Cardiac fibroblast (primary cell): ENCODE measurements at places on chromosomes 4 and X.

GRCh38 chrX:134776850-134777370 is 118.6 kb upstream of the PLAC1 start:
- no peak for DNase-seq

DNA sequence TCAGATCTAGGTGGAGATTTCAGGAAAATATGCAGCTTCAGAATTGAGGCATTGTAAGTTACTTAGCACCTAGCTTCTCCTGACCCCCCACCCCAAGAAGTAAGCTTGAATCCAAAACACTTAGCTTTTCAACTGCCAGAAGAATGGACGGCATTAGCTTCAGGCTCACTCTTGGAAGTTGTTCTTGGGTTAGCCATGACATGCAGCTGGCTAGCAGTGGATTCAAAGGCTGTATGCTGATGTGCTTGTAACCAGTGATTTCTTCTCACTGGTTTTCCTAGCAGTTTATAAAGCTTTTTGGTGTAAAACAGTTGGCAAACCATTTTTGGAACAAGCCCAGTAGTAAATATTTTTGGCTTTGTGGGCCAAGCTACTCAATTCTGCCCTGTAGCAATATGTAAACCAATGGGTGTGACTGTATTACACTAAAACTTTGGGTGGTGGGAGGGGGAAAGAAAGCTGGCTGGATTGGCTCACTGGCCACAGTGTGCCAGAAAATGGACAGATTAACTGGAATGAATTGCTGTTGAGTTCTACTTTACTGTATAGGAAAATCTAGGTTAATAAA is 85.6 kb downstream of the SHROOM2 start:
- DNase-seq = peak; percentile 46

- DNase-seq = no peak
Measured at GRCh38 chrX:1397001-1397400, 5.1 kb upstream of the SLC25A6 start.

GRCh38 chr4:142567199-142567598 is 278.9 kb downstream of the INPP4B start:
- DNase-seq = no peak

- peak; percentile 76 for DNase-seq
Measured at GRCh38 chrX:134753718-134754008, 95.4 kb upstream of the PLAC1 start.

DNA sequence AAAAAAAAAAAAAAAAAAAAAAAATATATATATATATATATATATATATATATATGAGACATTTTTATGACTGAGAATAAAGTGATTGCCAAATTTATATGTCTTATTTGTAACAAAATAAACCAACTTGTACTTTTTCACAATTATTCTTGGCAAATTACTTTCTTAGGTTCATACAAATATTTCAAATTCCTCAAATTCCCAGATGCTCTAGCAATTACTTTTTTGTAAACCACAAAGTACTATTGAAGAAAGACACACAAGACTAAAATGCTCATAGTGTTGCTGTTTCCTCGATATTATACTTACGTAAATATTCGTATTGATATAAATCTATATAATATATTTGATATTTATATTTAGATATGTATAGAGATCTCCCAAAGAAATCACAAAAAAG is 390.0 kb downstream of the FAT4 start:
- DNase-seq = peak; percentile 80

DNA sequence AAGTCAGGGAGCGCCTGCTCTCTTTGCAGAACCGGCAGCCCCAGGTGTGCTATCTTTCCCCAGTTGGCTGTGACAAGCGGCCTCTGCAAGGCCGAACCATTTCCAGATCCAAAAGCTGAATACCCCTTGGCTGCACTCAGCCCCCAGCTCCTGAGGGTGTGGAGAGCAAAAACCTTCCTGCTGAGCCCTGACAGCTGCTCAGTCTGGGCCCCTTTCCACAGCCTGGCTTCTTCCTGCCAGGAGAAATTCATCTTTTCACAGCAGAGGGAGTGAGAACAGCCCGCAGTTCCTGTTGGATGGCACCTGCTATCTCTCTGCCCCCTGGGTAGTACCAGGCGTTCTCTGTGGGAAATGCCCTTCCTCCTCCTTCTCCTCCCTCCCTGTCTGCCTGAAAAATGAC is 78.4 kb downstream of the DRD5 start:
- no peak for DNase-seq

DNA sequence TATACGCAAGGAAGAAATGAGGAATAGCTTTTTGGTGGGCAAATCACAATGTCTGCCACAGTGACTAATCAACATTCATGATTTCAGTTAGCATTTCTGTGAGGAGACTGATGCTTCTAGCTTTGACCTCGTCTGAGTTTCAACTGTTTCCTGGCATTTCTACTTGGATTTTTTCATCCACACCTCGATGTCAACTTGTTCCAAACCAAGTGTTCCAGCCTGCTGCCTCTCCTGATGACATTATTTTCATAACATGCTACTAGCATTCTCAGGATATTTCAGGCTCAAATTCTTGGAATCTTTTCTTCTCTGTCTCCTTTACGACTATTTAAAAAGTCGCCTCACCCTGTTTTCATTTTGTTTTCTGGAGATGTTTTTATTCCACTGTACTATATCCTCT is 90.3 kb upstream of the TEX13D start:
- DNase-seq = no peak

DNA sequence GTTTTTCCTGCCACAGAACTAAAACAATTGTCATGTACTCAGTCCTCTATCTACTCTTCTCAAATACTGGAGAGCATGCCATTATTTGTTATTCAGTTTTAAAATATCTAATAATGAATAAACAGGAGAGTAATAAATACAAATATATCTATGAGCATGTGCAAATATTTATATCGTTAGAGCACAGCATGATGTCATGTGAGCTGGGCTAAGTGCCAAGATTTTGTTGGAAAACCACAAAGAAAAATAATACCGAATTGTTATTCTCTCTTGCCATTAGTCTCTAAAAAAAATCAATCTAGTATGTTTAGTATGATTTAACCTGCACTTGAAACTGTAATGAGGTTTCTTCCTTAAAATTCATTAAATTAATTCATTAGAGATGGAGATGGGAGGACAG is 97.3 kb downstream of the DDX60 start:
- peak; percentile 78 for DNase-seq

DNA sequence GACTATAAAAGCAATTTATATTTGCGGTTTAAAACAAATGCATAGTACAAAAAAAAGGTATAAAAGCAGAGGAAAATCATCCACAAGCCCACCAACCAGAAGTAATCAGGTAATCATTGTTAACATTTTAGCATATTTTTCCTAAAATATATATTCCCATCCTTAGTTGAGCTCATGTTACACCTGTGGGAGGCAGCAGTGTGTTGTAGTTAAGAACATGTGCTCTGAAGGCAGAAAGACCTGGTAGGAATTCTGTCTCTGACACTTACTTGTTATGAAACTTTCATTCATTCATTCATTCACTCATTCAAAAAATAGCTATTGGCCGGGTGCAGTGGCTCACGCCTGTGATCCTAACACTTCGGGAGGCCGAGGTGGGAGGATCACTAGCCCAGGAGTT is 15.4 kb upstream of the CDKL5 start:
- DNase-seq = peak; percentile 60

GRCh38 chr4:4284827-4285618 is 4.9 kb downstream of the LYAR start:
- DNase-seq = peak; percentile 69
